ENCODE measurements at places on chromosomes 5 and 9.
A peak's percentile ranks its signal among the peaks of the same experiment; 100 is the strongest.

DNA sequence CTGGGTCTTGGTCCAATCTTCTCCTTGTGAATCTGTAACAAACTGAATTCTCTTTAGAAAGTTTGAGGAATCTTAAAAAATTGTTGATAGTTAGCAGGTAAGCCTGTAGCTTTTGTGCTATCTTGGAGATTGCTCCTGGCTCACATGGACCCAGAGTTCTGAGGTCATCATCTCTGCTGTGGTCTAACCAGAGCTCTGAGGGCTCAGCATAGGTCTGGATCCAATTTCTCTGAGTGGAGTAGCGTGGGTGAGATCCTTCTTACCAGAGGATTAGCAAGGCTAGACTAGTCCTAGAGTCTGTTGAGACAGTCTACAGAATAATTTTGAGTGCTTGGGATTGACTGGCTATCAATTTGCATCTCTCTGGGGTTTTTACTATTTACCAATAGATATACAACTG is 60.5 kb upstream of the IL6ST start:
- DNase-seq: no peak

DNA sequence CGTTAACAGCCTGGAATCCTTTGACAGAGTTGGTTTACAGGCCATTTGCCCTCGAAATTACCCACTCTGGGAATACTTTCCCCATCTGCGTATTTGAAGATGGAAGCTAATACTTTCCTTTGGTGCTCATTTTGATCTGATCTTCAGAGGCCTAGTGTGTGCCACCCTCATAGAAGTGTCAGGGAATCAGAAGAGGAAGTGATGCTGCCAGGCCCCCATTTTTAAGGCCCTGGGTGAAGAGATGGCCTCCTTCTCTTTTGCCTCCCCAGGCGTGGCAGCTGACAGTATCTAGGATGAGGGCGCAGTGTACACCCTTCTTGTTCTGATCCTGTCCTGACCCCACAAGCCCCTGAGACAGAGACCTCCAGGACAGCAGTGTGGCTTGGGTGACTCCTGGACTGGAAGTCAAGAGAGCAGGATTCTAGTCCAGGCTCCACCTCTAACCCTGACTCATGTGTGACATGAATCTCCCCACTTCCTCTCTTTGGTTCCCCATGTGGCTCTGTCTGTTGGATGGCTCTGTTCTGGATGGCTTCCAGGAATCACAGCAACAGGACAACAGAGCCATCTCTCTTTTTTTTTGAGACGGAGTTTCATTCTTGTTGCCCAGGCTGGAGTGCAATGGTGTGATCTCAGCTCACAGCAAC is 27.8 kb downstream of the CSF1R start:
- peak; percentile 87 for DNase-seq

DNA sequence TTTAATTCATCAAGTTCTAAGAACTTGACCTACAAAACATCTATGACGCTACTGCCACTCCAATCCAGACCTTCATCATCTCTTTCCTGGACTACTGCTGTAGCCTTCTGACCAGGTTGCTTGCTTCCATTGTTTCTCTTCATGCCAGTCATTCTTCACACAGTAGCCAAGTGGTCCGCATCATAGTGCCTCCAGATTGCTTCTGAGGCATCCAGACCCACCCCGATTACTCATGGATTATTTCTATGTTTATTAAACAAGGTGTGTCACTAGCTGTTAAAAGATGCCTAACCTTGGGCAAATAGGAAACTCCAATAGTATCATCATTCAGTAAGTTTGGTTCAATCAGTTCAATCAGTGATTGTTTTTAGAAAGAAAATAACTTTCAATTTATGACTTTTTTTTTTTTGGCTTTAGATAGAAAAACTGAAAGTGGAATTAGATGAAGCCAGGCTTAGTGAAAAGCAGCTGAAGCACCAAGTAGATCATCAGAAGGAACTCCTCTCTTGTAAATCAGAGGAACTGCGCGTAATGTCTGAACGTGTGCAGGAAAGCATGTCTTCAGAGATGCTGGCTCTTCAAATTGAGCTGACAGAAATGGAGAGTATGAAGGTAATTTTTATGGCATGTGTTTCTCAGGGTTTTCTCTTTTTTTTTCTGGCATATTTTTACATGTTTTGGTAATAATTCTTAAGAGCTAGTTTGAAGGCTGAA is 9.5 kb downstream of the SPDL1 start:
- no peak for DNase-seq

GRCh38 chr5:112366987-112367386 is 52.1 kb downstream of the EPB41L4A start:
- no peak for DNase-seq

DNA sequence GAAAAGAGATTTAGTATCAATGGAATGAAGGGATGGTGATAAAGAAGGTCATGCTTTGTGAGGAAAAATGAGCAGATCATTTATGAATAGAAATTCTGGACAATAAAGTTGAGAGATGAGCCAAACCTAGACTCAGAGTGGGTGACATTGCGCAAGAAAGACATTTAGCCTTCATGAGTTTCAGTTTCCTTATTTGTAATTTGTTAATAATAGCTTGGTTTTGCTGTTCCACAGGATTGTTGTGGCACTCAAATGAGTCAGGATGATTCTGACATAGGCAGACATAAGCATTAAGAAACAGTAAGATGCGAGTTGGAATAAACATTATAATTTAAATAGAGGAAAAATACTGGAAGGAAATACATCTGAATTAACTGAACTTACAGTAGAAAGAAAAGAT is 34.8 kb downstream of the ITGA2 start:
- no peak for DNase-seq

Measured in KBM-7 (cell line).